ENCODE measurements at places on chromosomes 5 and 9.

DNA sequence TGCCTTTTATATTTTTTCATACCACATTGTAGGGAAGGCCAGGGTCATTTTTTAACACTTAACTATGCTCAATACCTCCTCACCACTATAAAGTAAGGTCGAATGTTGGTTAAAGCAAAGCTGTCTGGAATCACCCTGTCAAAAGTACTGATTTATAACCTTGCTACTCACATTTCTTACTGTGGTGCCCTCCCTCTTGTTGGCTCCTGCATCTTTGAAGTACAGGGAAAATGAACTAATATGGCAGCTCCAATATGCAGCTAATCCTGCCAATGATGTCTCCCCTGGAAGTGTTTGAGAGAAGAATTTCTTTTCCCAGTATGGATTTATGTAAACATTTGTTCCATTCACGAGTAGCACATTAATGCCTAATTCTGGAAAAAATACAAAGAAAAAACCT lies 108.4 kb upstream of the RPS23 start:
- no peak for DNase-seq

- DNase-seq, result no peak
These were observed 98.4 kb upstream of the MEGF10 start for GRCh38 chr5:127192150-127192549.

GRCh38 chr9:108586471-108587139 lies 269.2 kb downstream of the ACTL7B start:
- peak; percentile 43 for DNase-seq

DNA sequence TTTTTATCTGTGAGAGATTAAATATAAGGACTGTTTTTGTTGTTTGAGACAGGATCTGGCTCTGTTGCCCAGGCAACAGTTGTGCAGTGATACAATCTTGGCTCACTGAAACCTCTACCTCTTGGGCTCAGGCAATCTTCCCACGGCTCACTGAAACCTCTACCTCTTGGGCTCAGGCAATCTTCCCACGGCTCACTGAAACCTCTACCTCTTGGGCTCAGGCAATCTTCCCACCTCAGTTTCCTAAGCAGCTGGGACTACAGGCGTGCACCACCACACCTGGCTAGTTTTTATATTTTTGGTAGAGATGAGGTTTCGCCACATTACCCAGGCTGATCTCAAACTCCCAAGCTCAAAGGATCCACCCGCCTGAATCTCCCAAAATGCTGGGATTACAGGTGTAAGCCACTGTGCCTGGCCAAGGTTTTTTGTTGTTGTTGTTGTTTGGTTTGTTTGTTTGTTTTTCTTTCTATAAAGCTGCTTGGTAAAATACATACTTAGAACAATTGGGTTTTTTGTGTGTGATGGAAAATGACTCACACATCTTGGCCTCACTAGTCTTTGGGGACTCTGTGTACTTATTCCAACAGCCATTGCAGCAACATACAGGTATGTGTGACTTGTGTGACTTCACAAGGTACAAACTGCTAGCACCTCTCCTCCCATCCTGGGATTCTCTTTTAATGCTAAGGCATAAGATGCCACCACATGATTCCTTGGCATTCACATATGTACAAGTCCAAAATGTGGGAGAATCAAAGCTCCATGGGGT lies 36.5 kb upstream of the RASA1 start:
- no peak for DNase-seq

DNA sequence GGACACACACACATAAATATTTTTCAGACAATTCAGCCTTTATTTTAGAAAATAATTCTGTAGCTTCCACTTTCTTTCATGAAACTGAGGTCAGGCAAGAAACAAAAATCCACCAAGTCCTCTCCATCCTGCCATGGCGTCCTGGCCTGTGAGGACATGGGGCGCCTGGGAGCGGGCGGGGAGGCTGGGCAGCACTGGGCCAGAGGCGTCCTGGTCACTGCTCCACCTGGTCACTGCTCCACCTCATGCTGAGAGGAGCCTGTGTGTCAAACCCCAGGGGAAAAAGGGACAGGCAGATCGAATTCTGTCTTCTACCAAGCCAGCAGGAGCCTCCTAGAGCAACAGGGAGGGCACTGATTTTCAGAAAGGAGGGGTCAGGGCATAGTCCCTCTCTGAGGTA lies 12.1 kb downstream of the MGAT1 start:
- DNase-seq, result no peak

DNA sequence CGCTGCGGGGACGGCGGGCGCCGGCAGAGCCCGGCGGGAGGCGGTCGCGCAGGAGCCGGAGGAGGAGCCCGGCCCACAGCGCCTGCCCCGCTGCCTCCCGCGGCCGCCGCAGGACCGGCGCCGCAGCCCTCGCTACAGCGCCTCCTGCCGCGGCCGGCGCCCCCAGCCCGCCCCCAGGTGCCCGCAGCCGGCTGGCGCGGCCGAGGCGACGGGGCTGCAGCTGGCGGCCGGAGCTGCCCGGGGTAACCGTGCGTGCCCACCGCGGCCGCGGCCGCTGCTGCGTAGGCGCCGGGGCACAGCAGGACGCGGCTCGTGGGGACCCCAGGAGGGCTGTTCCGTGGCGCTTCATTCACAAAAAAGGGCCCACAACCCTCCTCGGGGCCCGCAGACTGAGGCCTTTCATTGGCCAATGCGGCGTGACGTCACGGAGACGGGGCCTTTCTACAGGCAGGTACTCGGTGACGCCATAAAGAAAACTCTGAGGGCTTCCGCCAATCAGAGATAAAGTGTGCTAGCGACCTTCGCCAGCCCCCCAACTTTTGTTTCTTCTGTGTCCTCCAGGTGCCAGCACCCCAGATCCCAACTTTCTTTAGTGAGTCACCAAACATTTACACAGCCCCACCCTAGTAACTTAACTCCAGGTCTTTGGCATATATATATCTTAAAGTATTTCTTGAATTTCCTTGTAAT lies at the start of gene CDC14B:
Gene CDC14B, minus strand, starts transcription at position 353 of the 690 bp plus-strand sequence. CDS start 465 bp downstream, outside the sequence.
- peak; percentile 88 for DNase-seq

DNA sequence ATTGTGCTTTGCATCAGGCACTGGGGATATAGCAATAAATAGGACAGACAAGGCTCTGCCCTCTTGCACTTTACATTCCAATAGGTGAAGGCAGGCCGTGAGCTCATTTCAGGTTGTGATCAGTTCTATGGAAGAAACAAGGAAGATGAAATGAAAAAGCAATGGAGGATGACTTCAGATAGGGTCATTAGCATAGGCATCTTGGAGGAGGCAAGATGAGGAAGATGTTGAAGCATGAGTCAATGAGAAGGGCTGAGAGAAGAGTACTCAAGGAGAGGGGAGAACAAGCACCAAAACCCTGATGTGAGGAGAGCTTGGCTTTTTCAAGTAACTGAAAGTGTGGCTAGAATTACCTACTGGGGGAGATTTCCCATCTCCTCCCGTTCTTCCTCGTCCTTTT lies 5.0 kb upstream of the SPARC start:
- DNase-seq, result peak; percentile 65

GRCh38 chr9:70228611-70229010 lies 30.2 kb upstream of the SMC5 start:
- no peak for DNase-seq

GRCh38 chr5:112776301-112776856 lies 38.7 kb downstream of the APC start:
- peak; percentile 74 for DNase-seq

GRCh38 chr5:67058998-67059743 lies 137.4 kb downstream of the CD180 start:
- no peak for DNase-seq

GRCh38 chr9:77864211-77864889 lies 167.3 kb downstream of the GNAQ start:
- peak; percentile 31 for DNase-seq

DNA sequence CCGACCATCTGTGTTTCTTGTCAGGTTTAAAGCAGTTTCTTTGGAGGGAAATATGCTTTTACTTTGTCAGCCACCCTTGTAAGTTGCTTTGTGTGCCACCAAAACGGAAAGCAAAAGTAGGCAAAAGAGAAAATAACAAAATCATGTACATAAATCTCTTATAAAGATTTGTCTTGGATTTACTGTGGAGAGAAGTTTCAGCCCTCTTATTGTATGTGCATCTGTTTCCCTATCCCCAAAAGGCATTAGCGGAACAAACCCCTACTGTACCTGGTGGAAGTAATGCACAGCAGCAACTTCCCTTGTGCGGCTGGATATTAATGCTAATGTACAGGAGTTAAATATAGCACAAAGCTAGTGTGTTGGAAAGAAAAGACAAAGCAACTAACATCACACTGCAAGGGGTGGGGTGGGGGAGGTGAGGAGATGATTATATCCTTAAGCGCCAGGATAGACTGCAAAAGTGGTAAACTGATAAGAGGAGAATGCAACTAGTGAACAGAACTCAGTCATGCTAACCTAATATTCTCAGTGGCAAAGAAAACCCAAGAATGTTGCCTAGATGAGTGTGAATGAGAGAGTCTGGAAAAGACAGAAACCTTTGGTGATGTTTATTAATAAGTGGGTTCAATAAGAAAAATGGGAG lies 396.5 kb upstream of the MEF2C start:
- DNase-seq, result no peak

DNA sequence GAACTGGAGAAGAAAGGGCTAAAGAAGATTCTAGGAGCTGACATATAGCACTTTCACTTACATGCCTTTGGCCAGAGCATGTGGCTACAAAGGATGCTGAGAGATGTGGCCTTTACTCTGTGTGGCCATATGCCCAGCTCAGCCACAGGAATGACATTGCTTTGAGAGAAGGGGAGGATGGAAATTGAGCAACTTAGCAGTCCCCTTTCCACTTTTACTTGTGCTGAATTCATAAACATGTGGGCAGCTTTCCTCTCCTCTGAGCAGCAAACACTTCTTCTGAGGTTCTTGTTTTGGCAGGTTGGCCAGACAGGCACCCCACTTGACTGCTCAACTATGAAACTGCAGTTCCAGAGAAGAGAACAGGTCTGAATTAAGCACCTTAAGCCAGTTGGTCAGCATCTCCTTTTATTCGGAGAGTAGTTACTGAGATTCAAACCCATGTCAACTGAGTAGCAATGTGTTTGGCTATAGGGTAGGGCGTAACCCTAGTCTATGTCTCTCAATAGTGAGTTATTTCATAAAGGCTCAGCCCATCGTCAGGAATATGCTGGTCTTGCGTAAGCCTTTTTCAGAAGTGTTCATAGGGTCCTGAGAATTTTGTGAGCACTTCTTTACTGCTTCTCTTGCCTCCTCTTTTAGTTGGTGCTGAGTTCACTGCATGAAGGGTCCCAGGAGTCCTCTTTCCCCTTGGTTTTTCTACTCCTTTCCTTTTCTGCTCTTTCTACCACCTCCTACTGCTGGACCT lies 134.5 kb downstream of the PALM2AKAP2 start:
- peak; percentile 95 for DNase-seq

- peak; percentile 95 for DNase-seq
These were observed 13.9 kb downstream of the NINJ1 start for GRCh38 chr9:93119953-93120845.

DNA sequence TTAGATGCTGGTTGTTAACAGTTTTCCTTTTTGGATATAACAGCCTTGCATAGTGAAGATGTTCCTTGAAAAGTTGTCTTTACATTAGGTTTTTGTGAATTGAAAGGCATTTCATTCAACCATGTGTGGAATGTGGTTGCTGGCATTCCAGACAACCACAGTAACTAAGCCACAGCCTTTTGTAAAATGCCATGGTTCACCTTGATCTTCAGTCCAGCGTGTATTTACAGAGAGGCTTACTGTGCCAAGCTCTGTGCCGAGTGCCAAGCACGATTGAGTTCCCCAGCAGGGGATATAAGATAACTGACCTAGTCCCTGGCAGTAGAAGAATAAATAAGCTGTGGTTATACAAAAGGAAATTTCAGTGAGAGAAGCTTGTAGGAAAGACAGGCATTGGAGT lies 4.9 kb downstream of the EXOSC2 start:
- peak; percentile 62 for DNase-seq
